ENCODE measurements at places on chromosomes 6 and 20. TPM values are rescaled to one million over a fixed set of nuclear protein-coding genes. Genes with fewer than 3 reads are reported as not detected.

DNA sequence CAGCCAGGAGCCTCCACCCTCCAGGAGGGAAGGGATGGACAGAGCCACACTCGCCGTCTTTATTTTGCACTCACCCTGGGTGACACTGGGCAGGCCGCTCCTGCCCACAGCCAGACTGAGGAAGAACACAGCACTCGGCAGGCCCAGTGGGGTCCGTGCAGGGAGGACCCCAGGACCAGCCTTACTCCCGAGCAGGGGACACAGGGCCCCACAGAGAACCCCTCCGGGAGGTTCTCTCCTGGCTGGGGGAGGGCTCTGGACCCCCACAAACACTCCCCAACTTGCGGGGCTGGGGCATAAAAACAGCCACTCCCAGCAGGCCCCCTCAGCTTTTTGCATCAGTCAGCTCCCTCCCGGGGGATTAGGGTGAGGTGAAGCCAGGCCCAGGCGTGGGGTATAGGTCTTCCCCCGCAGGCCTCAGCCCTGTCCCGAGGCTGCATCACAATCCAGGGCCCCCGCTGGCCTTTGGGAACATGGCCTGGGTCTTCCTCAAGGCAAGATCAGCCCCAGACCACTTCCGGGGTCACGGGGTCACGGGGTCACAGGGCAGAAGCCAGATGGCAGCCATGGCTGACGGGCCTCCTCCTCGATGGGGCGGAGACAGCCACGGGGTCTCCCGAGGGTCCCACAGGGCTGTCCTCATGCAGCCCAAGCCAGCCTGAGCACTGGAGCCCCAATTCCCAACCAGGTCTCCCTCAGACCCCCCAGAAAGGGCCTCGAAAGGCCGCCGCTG is 3.2 kb downstream of the TNFRSF6B start:
- no peak for DNase-seq

- no peak for DNase-seq
Measured at GRCh38 chr6:131958542-131959470, 7.6 kb upstream of the CCN2 start.

DNA sequence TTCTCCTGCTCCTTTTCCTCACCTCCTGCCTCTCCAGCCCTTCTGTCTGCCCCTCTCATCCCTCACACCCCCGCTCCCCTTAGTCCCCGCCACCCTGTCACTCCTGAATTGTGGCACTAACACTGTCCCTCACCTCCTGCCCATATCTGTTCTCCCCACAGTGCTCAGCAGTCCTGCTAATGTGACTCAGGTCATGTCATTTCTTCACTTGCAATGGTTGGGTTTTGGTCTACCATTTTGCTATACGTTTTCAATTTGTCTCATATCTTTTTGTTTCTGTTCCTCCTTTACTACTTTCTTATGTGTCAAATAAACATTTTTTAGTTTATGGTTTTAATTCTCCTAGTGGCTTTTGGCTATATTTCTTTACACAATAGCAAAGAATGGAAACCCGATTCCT is 1.3 kb upstream of the HLA-B start:
- no peak for DNase-seq

Gene POLR1H
- polyA plus RNA-seq: 23.6 TPM

Gene TCF21
- not detected for polyA plus RNA-seq

Gene RAMACL
- polyA plus RNA-seq: 0.28 TPM

DNA sequence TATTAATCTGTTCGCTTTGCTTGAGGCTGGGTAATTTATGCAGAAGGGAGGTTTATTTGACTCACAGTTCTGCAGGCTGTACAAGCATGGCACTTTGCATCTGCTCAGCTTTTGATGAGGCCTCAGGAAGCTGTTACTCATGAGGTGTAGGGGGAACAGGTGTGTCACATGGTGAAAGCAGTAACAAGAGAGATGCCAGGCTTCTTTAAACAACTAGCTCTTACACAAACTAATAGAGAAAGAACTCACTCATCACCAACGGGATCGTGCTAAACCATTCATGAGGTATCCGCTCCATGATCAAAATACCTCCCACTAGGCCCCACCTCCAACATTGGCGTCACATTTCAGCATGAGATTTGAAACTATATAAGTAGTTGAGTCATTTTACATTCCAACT is 34.4 kb upstream of the GCLC start:
- DNase-seq: no peak

DNA sequence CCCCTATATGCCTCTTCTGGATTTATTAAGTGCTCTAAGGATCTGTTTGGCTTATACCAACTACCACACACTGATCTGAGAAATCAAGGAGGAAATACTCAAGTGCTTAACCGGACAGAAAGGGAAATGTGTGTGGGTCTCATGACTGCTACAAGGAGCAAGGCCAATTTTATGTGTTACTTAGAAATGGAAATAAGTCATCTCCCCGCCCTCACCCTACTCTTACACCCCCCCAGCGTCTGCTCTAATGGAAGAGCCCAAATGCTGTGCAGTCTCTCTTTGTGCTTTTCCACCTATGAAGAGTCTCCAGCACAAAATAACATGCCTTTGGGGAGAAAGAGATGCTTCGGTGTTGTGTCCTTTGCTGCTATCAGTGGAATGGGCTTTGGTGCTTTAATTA is 428.8 kb upstream of the ARID1B start:
- DNase-seq: no peak

DNA sequence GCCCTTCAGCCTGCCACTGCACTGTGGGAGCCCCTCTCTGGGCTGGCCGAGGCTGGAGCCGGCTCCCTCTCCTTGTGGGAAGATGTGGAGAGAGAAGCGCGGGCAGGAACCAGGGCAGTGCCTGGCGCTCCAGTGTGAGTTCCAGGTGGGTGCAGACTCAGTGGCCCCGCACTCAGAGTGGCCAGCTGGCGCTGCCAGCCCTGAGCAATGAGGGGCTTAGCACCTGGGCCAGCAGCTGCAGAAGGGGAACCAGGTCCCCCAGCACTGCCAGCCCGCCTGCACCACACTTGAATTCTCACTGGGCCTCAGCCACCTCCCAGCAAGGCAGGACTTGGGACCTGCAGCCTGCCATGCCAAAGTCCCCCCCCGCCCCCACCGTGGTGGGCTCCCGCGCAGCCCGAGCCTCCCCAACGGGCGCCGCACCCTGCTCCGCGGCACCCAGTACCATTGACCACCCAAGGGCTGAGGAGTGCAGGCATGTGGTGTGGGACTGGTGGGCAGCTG is 205.9 kb downstream of the CLVS2 start:
- no peak for DNase-seq

GRCh38 chr6:90131125-90131524 is 165.5 kb downstream of the BACH2 start:
- DNase-seq: no peak

DNA sequence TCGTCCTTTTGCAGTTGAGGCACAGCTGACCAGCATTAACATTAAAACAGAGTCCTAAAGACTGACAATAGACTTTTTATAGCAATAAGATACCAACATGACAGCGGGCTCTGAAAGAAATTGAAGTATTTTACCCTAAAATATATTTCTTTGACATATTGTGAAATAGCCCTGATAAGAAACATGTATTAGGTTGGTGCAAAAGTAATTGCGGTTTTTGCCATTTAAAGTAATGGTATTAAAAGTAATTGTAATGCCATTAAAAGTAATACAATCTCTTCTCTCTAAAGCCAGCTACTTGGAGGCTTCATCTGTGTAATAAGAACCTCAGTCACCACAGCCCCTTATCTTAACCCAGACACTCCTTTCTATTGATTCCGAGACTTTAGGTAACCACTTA is 394.6 kb downstream of the PREX1 start:
- DNase-seq: no peak

Gene FOXS1
- polyA plus RNA-seq: not detected

GRCh38 chr6:168130697-168131371 is 51.8 kb upstream of the FRMD1 start:
- DNase-seq: no peak

DNA sequence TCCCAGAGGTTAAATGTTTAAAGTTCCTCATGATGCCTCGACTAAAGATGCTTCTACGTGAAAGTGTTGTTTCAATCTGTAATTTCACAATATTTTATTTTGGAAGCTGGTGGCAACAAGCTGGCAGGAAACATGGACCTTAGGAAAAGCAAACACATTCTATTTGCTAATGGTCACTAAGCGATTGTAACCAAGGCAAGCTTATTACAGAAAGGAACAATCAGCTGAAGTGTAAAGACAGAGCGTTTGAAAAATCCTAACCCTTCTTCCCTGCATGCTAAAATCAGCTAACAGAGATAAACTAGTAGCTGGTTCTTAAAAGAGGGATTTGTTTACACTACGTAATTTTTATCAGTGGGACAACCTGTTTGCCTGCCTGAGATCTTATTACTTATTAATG is 50.0 kb downstream of the IL20RA start:
- DNase-seq: no peak

Gene SYNJ2
- 9.3 TPM for polyA plus RNA-seq

DNA sequence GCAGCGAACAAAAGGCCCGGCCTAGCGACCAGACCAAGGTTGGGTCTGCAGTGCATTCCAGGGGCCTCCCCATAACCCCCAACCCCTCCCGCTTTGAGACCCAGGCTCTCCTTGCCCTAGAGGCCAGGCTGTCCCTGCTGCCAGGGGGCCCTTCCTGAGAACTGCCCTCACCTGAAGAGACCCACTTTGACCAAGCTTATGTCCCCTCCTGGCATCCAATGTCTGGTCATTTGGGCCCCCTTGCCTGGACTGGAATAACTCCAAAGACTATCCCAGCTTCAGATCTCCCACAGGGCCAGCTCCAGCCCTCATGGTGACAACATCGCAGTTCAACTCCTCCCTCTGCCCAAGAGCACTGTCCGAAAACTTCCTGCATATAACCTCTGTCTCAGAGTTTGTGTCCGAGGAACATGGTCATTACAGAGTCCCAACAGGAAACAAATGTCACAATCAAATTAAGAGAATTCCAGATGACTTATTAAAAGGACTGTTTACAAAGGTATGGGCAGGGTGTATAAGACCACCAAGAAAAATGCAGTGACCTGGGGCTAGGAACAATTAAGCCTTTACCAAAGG is 125.0 kb downstream of the BANF2 start:
- no peak for DNase-seq

Measured in muscle of arm (tissue), 14 donors.